ENCODE measurements at places on chromosomes 5 and 9. TPM values are rescaled to one million over a fixed set of nuclear protein-coding genes. Genes with fewer than 3 reads are reported as not detected.

DNA sequence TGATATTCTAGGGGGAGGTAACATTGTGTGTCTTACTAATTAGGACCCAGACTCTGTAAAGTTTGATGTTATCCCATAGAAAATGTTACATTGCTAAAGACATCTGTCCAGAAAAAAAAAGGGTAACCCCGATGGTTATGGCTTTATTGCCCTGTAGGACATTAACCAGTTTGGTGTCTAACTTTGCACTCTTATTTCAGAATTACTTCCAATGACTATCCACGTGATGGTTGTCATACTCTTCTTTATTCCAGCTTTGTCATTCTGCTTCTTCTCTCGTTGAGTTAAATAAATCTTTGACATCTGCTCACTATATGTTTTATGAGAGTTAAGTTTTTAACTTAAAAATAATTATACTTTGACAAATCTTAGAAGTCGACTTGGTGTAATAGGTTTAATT, 180.4 kb upstream of the ANKRD55 start:
- no peaks in the 10 kb centered on the region for H3K4me1 ChIP-seq
- no peak overlapping the region for H3K4me3 ChIP-seq
- H3K36me3 ChIP-seq = no peaks in the 10 kb centered on the region
- H3K27ac ChIP-seq = peak overlapping the region; percentile 26

DNA sequence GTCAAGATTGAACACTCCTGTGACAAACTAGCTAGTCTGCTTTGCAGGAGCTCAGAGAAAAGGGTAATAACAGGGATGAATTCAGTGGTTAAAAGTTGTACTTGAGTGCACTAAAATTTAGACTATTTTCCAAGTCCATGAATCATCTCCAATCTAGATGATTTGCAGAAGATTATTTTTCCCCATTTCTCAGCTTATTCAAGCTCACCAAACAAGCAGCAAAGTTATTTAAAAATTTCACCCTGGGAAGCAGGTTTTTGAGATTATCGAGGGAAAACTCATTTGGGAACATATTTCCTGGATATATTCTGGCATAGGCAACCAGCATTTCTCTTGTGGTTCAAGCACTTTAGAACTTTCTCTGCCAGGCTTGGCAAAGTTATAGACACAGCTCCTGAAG, 311.4 kb downstream of the TLE1 start:
- no peak overlapping the region for H3K27ac ChIP-seq
- no peaks in the 10 kb centered on the region for H3K36me3 ChIP-seq
- H3K4me3 ChIP-seq = no peak overlapping the region
- DNase-seq = no peak
- no peaks in the 10 kb centered on the region for H3K27me3 ChIP-seq

DNA sequence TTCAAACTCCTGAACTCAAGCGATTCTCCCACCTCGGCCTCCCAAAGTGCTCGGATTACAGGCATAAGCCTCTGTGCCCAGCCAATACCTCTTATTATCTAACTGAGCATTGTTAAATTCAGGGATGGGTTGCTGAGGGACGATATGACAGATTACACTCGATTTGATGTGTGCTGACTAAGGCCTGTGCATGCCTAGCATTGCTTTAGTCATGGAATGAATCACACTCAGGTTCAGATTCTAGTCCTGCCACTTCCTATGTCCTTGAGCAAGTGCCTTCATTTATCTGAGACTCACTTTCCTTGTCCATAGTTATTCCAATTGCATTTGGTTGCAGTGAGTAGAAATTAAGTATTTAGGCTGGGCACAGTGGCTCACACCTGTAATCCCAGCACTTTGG, 19.5 kb downstream of the THBS4 start:
- no peaks in the 10 kb centered on the region for H3K4me1 ChIP-seq
- no peak overlapping the region for H3K4me3 ChIP-seq
- H3K27me3 ChIP-seq = no peaks in the 10 kb centered on the region
- no peaks in the 10 kb centered on the region for H3K36me3 ChIP-seq
- no peak for DNase-seq
- H3K27ac ChIP-seq = no peak overlapping the region

HIGD2A gene
- total RNA-seq = 104 TPM

DHX29 gene
- total RNA-seq = 10.8 TPM

Data from right lobe of liver (tissue), 6 donors.